CD4-positive, alpha-beta T cell (primary cell): ENCODE measurements at places on chromosomes 13 and 19.

DNA sequence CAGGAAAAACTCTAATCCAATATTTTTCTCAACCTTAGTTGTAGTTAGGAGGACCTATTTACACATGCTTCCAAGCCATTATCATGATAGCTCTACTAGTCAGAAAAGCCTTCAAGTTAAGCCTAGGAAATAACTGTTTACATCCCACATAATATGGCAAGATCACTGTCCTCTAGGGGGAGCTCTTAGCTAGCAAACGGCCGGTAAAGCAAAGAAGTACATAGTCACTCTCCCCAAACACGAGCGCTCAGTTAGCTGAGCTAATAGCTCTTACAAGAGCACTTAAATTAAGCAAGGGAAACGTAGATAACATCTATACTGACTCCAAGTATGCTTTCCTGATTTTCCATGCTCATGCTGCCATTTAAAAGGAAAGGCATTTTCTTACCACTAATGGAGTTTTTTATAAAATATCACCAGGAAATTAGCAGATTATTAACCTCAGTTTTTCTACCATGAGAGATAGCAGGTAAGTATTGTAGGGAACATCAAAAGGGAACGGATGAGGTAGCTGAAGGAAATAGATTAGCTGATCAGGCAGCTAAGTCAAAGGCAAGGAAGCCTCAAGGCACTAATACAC lies 100.6 kb upstream of the PABPC3 start:
- peaks cover 16% of the 10 kb centered on the region for H3K27me3 ChIP-seq
- peak; percentile 43 for DNase-seq
- H3K27ac ChIP-seq = no peak overlapping the region

GRCh38 chr13:20559659-20560356 lies 7.1 kb upstream of the IFT88 start:
- H3K4me1 ChIP-seq = no peaks in the 10 kb centered on the region
- H3K4me3 ChIP-seq = no peak overlapping the region
- no peak for DNase-seq

DNA sequence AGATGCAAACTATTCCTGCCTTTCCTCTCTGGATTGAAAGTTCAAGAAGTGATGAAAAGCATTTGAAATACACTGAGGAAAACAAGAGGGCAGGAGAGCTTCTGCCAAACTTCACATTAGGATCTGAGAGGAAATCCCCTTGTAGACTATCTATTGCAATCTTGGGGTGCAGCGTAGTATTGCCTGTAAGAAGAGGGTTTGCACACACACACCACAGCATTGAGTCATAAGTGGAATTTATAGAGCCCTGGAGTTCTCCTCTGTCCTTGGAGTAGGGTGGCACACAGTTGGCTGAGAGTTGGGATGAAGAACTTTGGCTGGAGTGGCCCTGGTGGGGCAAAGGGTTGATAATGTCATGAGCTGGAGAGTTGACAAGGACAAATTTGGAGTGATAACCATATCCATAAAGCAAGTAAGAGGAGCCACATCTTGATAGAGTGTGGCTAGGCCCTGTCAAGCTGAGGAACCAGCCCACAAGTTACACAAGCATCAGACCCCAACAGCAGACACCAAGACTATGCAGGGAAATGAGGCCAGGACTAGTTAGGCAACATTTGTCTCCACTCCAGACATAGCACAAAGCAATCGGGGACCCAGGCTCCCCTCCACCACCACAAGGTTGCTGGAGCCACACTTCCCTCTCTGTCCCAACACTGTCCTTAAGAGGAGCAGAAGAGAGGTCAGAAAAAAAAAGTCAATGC lies 520.9 kb downstream of the KLF5 start:
- no peak overlapping the region for H3K27ac ChIP-seq
- no peaks in the 10 kb centered on the region for H3K27me3 ChIP-seq
- H3K4me3 ChIP-seq = no peak overlapping the region
- DNase-seq = no peak
- H3K4me1 ChIP-seq = no peaks in the 10 kb centered on the region

DNA sequence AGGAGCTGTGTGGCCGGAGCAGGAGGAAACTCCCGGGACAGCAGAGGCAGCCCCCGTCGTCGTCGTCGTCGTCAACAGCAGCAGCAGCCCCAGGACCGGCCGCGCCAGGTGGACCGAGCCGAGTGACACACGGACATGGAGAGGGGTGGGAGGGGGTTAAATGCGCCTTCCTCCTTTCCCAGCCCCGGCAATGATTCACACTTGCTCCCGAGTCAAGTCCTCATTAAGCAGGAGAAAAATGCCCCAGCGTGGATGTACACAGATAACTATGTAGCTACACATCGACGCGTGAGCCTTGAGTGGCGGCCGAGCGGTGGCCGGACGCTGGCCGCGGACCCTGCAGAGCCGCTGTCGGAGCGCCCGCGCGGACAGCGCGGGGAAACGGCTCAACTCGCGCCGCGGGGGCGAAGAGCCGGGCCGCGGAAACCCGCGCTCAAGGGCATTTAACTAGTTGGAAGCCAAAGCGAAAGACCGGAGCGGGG lies 645 bp downstream of the UBL3 start:
- H3K27ac ChIP-seq = peak overlapping the region; percentile 92
- H3K36me3 ChIP-seq = no peaks in the 10 kb centered on the region
- H3K27me3 ChIP-seq = no peaks in the 10 kb centered on the region
- peak; percentile 10 for DNase-seq

DNA sequence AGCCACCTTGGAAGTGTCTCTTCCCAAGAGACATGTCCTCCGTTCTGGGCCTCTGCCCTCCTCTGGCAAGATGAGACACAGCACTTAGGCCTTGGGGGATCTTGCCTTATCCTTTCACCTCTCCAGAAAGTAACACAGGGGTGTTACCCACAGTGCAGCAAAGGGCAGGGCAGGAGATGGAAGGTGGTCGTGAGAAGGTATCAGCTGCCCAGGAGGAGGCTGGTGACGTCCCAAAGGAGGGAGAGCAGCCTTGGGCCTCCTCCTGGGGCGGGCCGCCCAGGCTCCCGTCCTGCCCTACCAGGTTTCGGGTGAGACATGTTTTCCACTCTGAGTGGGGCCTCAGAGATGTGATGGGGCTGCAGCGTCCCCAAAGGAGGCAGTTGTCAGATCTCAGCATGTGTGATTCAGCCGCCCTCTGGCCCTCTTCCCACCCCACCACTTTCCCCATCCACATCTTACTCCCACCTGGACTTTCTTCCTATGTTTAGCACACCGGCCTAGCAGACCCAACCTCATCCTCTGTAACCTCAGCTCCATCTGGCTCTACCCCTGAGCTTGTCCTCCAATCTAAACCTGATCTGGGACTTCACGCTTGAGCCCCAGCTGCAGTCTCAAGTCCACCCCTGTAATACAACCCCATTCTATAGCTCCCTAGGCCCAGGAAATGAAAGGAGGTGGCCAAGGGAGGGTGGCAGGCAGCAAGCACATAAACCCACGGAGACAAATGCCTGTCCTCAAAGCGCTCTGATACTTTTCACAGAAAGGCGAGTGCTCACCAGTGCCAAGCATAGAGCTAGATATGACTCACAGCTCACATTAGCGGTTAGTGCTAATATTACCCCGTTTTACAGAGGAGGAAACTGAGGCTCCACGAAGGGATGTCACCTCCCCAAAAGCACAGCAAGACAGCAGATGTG lies 9.3 kb downstream of the POU2F2 start:
- peak overlapping the region; percentile 89 for H3K27ac ChIP-seq
- DNase-seq = no peak
- H3K4me3 ChIP-seq = peak overlapping the region; percentile 40
- peaks cover 61% of the 10 kb centered on the region for H3K4me1 ChIP-seq
- H3K27me3 ChIP-seq = no peaks in the 10 kb centered on the region

GRCh38 chr13:48994706-48995105 lies 19.0 kb downstream of the FNDC3A start:
- H3K27me3 ChIP-seq = no peaks in the 10 kb centered on the region
- no peaks in the 10 kb centered on the region for H3K4me1 ChIP-seq
- no peaks in the 10 kb centered on the region for H3K36me3 ChIP-seq
- H3K27ac ChIP-seq = no peak overlapping the region
- DNase-seq = no peak
